Activated CD4-positive, alpha-beta T cell treated with anti-CD3 and anti-CD28 coated beads for 36 hours (primary cell): ENCODE measurements at places on chromosomes 2 and 18.

GRCh38 chr18:8609659-8610458 is 622 bp downstream of the RAB12 start:
- peak; percentile 41 for DNase-seq
- H3K27me3 ChIP-seq, result no peaks in the 10 kb centered on the region
- peak overlapping the region; percentile 90 for H3K4me3 ChIP-seq
- H3K27ac ChIP-seq, result peak overlapping the region; percentile 88

DNA sequence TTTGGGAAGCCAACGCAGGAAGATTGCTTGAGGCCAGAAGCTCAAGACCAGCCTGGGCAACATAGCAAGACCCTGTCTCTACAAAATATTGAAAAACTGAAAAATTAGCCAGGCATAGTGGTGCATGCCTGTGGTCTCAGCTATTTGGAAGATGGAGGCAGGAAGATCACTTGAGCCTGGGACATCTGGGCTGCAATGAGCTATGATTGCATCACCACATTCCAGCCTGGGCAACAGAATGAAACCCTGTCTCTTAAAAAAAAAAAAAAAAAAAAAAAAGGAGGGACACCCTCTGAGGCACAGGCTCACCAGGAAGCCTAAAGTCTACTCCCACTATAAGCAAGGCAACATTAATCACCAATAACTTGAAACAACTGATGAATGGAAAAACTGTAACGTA is 151.1 kb downstream of the CCDC148 start:
- H3K27me3 ChIP-seq, result no peaks in the 10 kb centered on the region
- H3K27ac ChIP-seq, result no peak overlapping the region
- no peaks in the 10 kb centered on the region for H3K36me3 ChIP-seq
- DNase-seq, result no peak

DNA sequence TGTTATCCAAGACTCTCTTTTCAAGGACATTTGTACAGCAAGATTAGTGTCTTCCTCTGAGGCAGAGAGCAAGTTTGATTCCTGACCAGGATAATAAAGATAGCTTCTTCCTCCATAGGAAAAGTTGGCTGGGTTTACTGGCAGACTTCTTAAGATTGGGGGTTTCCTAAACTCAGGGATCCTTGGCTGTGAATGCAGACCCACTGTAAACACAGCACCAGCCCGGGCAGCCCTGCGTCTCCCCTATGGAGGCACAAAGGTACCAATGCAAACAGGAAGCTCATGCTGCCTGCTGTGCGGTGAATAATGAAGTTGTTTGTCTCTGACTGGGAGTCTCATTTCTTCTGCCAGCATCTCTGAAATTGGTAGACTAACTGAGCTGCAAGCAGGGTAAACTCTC is 96.2 kb upstream of the ARHGAP28 start:
- H3K27ac ChIP-seq, result no peak overlapping the region
- H3K4me1 ChIP-seq, result no peaks in the 10 kb centered on the region
- no peak for DNase-seq
- H3K27me3 ChIP-seq, result peaks cover 2% of the 10 kb centered on the region

- no peaks in the 10 kb centered on the region for H3K27me3 ChIP-seq
- H3K4me1 ChIP-seq, result peaks cover 73% of the 10 kb centered on the region
- H3K4me3 ChIP-seq, result peak overlapping the region; percentile 99
Measured at GRCh38 chr18:77130229-77131099, 2.1 kb downstream of the MBP start.

GRCh38 chr2:72131916-72132841 is 15.5 kb downstream of the CYP26B1 start:
- H3K4me3 ChIP-seq, result no peak overlapping the region
- H3K27ac ChIP-seq, result no peak overlapping the region
- no peak for DNase-seq
- H3K4me1 ChIP-seq, result no peaks in the 10 kb centered on the region
